T-helper 2 cell treated with Interferon-gamma antibody and Interleukin-4, amounts not matched to agents 5 μg/mL and 100 μg/mL, for 36 hours (primary cell): ENCODE measurements at places on chromosomes 6 and 20.

DNA sequence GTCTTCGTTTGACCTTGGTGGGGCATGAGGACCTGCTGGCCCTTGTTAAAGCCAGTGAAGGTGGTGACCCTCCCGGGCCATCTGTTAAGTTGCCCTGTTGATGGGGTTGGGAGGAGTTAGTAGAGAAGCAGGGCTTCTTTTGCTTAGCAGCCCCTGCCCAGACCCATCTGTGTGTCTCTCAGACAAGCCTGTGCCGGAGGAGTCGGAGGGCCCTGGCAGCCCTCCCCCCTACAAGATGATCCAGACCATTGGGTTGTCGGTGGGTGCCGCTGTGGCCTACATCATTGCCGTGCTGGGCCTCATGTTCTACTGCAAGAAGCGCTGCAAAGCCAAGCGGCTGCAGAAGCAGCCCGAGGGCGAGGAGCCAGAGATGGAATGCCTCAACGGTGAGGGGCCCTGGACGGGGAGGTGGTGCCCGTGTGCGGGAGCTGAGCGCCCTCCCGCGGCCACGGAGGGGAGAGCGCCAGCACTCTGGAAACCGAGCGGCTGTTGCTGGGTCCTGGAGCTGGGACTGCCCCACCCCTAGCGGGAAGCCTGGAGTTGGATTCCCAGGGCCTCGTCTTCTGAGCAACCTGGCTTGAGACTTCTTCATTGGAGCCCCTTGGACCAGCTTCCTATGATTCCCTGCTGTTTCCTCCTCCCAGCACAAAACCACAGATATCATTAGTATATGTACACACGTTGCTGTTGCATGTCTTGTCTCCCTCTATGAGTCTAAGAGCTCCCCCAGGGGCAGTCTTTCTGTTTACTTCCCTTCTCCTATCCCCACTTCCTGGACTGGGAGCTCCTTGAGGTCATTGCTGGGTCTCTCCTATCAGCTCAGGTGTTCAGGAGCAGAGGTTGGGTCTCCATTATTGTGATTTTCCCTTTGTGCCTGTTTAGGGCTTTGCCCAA is 27.6 kb upstream of the SRF start:
- no peak overlapping the region for H3K4me3 ChIP-seq
- peaks cover 3% of the 10 kb centered on the region for H3K27me3 ChIP-seq
- H3K4me1 ChIP-seq: peaks cover 6% of the 10 kb centered on the region
- peak; percentile 76 for DNase-seq
- no peaks in the 10 kb centered on the region for H3K36me3 ChIP-seq

DNA sequence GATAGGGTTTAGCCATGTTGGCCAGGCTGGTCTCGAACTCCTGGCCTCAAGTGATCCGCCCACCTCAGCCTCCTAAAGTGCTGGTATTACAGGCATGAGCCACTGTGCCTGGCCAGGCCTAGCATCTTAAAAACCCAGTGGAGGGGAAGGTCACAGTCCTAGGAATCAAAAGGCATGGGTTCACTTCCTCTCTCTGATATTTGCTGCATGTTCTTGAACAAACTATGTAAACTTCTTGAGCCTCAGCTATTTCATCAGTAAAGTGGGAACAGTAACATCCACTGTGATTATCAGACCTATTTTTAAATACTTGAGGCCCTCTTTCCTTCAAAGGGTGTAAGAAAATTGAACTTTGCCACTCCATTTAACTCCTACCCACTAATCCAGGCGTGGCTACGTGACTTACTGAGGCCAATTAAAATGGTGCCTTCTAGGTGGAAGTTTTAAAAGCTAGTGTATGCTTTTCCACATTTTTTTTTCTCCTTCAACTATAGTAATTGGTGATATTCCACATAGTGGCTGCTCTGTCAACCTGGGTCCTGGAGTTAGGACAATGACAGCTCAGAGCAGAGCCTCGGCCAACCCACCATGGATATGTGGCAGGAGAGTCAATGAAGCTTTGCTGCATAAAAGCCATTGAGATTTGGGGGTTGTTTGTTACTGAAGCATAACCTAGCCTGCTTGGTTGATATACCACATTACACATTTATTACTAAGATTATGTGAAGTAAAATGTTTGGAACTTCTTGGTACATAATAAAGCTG is 32.2 kb upstream of the IER3 start:
- H3K4me1 ChIP-seq: peaks cover 47% of the 10 kb centered on the region
- no peaks in the 10 kb centered on the region for H3K36me3 ChIP-seq
- H3K4me3 ChIP-seq: no peak overlapping the region
- DNase-seq: no peak
- H3K27me3 ChIP-seq: no peaks in the 10 kb centered on the region
- no peak overlapping the region for H3K27ac ChIP-seq

DNA sequence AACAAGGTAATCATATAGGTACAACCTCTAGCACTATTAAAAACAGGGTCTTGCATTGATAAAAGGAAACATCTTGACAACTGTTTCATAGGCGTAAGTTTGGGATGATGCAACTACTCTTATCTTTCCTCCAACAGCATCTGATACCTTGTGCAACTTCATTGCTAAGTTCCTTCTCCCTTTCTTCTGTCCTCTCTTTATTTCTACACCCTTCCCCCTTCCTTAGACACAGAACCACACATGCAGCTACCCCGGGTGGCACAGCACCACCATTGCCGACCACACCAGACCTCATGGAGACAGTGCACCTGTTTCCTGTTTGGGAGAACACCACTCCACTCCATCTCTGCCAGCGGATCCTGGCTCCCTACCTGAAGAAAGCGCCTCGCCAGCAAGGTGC is 14.4 kb downstream of the MYB start:
- peaks cover 50% of the 10 kb centered on the region for H3K4me1 ChIP-seq
- no peak for DNase-seq
- peaks cover 72% of the 10 kb centered on the region for H3K36me3 ChIP-seq
- no peaks in the 10 kb centered on the region for H3K27me3 ChIP-seq
- H3K4me3 ChIP-seq: peak overlapping the region; percentile 27

DNA sequence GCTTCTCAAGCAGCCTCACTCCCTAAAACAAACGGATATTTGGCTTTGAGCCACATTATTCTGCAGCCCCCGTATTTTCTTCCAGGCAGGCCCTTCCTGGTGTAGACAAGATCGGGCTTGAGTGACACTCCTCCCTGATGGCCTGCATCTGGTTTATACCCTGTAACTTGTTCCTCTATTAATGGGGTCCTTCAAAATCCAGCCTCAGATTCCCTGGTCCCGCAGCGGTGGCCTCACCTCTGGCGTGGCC is 375 bp upstream of the TMEM14C start:
- peak overlapping the region; percentile 97 for H3K4me3 ChIP-seq
- DNase-seq: no peak
- H3K36me3 ChIP-seq: peaks cover 22% of the 10 kb centered on the region
- H3K27ac ChIP-seq: peak overlapping the region; percentile 91
- H3K27me3 ChIP-seq: no peaks in the 10 kb centered on the region
- H3K4me1 ChIP-seq: peaks cover 44% of the 10 kb centered on the region

- H3K4me3 ChIP-seq: no peak overlapping the region
- no peak overlapping the region for H3K27ac ChIP-seq
- peaks cover 5% of the 10 kb centered on the region for H3K36me3 ChIP-seq
- no peak for DNase-seq
- H3K4me1 ChIP-seq: peaks cover 2% of the 10 kb centered on the region
Measured at GRCh38 chr20:25369971-25370370, 20.7 kb downstream of the ABHD12 start.

DNA sequence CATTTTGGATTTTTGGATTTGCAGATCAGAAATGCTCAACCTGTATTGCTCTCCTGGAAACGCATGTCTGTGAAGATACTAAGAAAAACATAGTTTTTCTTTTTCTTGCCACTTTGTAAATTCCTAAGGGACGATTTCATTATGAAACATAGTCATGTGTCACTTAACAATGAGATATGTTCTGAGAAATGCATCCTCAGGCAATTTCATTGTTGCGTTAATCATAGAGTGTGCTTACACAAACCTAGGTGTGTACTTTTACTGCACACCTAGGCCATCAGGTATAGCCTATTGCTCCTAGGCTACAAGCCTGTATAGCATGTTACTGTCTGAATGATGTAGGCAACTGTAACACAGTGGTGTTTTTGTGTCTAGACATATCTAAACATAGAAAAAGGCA is 13.4 kb upstream of the THEMIS start:
- no peak overlapping the region for H3K4me3 ChIP-seq
- peaks cover 22% of the 10 kb centered on the region for H3K4me1 ChIP-seq
- H3K27ac ChIP-seq: no peak overlapping the region
- no peaks in the 10 kb centered on the region for H3K27me3 ChIP-seq
- DNase-seq: no peak

GRCh38 chr6:116513224-116513875 is 1.9 kb downstream of the CALHM5 start:
- no peak overlapping the region for H3K4me3 ChIP-seq
- H3K27ac ChIP-seq: no peak overlapping the region
- no peak for DNase-seq
- no peaks in the 10 kb centered on the region for H3K4me1 ChIP-seq
- peaks cover 21% of the 10 kb centered on the region for H3K27me3 ChIP-seq

GRCh38 chr6:151007076-151007475 is 141.6 kb downstream of the MTHFD1L start:
- no peak for DNase-seq
- H3K4me1 ChIP-seq: peaks cover 27% of the 10 kb centered on the region
- peak overlapping the region; percentile 4 for H3K27ac ChIP-seq
- no peak overlapping the region for H3K4me3 ChIP-seq
- H3K27me3 ChIP-seq: no peaks in the 10 kb centered on the region

- H3K4me3 ChIP-seq: no peak overlapping the region
- H3K36me3 ChIP-seq: peaks cover 16% of the 10 kb centered on the region
- H3K4me1 ChIP-seq: peaks cover 5% of the 10 kb centered on the region
- no peaks in the 10 kb centered on the region for H3K27me3 ChIP-seq
- H3K27ac ChIP-seq: no peak overlapping the region
Measured at GRCh38 chr6:144194293-144194810, 44.0 kb downstream of the STX11 start.

DNA sequence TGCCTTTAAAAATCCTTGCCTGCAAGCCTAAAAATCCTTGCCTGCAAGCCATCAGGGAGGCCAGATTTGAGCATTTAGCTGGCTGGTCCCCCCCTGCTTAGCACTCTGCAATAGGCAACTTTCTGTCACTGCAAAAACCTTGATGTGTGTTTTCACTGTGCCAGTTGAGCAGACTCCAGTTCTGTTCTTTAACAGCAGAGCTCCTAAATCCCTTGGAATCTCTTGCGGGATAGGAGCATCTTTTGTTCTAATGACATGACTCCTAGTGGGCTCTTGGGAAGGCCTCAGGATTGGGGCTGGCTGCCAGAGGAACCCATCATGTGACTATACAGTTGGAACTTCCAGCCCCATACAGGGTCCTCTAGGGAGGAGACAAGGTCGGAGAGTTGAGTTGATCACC is 50.4 kb downstream of the FAM184A start:
- DNase-seq: no peak
- H3K4me1 ChIP-seq: no peaks in the 10 kb centered on the region
- no peak overlapping the region for H3K27ac ChIP-seq
- H3K4me3 ChIP-seq: no peak overlapping the region
- H3K27me3 ChIP-seq: peaks cover 4% of the 10 kb centered on the region

DNA sequence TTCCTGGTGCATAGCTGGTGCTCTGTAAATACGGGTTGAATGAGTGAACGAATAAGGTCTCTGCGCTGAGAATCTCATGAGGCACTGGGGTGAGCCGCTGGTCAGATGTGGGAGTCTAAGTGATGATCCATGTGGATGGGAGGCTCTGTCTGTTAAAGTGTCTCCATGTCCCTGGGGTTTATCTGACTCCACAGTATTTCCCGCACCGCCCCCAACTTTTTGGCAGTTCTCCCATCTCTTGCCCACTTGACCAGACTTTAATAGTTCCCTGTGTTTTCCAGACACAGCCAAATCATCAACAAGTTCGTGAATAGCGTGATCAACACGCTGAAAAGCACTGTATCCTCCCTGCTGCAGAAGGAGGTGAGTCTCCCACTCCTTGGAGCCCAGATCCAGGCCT is 9.9 kb downstream of the BPIFA2 start:
- no peak for DNase-seq
- H3K4me1 ChIP-seq: no peaks in the 10 kb centered on the region
- no peak overlapping the region for H3K4me3 ChIP-seq
- H3K27ac ChIP-seq: no peak overlapping the region
- no peaks in the 10 kb centered on the region for H3K36me3 ChIP-seq

GRCh38 chr20:61833807-61834610 is 231.7 kb downstream of the TAF4 start:
- no peaks in the 10 kb centered on the region for H3K36me3 ChIP-seq
- no peak overlapping the region for H3K27ac ChIP-seq
- H3K27me3 ChIP-seq: no peaks in the 10 kb centered on the region
- no peaks in the 10 kb centered on the region for H3K4me1 ChIP-seq

- H3K4me1 ChIP-seq: no peaks in the 10 kb centered on the region
- no peak overlapping the region for H3K4me3 ChIP-seq
- no peak for DNase-seq
- no peaks in the 10 kb centered on the region for H3K27me3 ChIP-seq
- no peaks in the 10 kb centered on the region for H3K36me3 ChIP-seq
Measured at GRCh38 chr20:48262466-48262865, 477.2 kb upstream of the SULF2 start.

DNA sequence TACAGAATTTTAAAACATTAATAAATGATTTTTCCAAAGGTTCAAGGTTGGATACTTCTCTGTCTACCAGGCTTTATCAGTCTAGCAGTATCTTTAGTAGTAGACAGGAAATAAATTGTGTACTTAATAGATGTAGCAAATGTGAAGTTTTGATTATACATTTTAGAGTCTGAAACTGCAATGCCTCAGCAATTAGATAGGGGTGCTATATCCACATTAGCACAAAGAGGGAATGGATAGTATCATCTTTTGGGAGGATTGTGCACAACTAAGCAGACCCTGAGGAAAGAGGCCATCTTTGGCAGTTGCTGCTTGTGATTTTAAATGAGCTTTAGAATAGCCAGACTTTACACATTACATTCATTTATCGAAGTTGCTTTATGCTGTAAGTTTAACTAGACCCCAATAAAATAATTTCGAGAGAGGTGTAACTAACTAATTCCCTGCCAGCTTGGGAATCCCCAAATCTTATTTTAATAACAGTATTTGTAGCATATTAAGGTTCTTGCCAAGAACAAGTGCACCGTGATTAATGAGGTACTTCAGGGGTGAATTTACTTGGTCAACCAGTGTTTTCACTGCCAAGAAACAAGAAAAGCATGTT is 2.8 kb downstream of the KCNQ5 start:
- no peak overlapping the region for H3K27ac ChIP-seq
- peaks cover 7% of the 10 kb centered on the region for H3K36me3 ChIP-seq
- H3K4me1 ChIP-seq: peaks cover 48% of the 10 kb centered on the region
- no peak for DNase-seq
